ENCODE measurements at places on chromosomes 4 and X.

- no peak for DNase-seq
Observed at GRCh38 chr4:22653752-22654151, 39.0 kb upstream of the GBA3 start.

GRCh38 chr4:33054656-33055196 lies 2334.6 kb downstream of the PCDH7 start:
- DNase-seq: no peak

- peak; percentile 57 for DNase-seq
Observed at GRCh38 chrX:46704767-46705386, 54.0 kb downstream of the SLC9A7 start.

- DNase-seq: peak; percentile 80
Observed at GRCh38 chrX:151680805-151681204, 14.5 kb upstream of the PRRG3 start.

GRCh38 chr4:174983128-174983750 lies 65.1 kb downstream of the ADAM29 start:
- DNase-seq: no peak

GRCh38 chr4:2941138-2942036 lies 21.8 kb downstream of the NOP14 start:
- peak; percentile 54 for DNase-seq

DNA sequence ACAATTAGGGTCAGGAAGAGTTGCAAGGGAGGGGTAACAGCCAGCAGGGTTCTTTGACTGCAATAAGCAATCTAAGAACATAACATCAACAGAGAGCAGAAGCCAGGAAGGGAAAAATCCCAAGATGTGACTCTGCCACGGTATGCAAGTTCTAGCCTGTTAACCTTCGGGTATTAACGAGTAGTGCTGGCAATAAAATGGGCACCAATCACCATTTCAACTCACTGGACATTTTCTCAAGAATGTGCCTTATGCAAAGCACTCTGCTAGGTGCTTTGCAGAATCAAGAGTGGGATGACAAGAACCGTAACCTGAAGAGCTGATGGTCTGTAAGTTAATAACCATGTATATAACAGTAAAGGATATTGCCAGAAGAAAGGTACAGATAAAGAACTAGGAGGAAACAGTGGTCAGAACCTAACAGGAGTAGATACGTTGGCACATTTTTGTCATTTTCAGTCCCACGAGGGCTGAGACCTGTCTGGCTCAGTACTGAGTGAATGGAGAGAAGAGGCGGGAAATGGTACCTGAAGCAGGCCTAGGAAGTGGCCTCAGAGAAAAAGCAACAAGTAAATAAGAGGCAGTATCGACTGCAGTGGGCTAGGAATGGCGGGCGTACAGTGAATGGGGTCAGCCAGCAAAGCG lies 2.7 kb downstream of the ELOVL6 start:
- DNase-seq: no peak

DNA sequence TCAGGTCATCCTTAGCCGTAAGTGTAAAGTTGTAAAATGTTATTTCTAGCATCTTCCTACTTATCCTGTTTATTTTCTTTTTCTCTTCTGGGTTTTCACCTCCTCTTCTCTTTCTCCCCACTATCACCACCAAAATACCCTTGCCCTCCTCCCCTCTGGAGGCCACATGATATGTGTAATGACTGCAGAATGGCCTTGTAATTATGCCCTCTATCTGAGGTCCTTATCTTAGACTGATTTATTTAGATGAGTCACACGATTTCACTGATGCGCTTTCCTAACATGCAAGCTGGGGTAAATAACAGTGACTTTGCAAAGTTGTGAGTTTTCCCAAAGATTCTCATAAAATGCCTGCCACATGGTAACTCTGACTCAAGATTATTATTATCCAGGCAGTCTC lies 231.8 kb upstream of the GPRIN3 start:
- no peak for DNase-seq

GRCh38 chr4:7547368-7548040 lies 112.8 kb upstream of the PSAPL1 start:
- no peak for DNase-seq

DNA sequence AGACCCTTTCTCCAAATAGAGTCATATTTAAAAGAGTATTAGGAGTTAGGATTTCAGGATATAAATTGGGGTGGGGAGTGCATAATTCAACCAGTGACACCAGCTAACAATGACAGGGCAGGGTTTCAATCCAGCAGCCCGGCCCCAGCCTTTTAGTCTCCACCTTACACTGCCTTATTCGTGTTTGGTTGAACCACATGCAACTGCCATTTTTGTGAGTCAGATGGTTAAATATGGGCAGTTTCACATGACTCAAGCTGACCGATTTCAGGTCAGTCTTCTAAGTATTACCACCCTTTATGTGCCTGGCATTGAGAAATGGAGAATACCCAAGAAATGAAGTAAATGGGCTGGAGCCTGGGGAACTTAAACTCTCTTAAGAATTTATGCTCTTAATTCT lies 102.8 kb downstream of the STOX2 start:
- no peak for DNase-seq

GRCh38 chrX:17104433-17104832 lies 158.0 kb downstream of the REPS2 start:
- no peak for DNase-seq

- DNase-seq: no peak
Observed at GRCh38 chr4:24070117-24070516, 180.3 kb upstream of the PPARGC1A start.

GRCh38 chrX:139972113-139972512 lies 6.8 kb upstream of the CXorf66 start:
- no peak for DNase-seq

DNA sequence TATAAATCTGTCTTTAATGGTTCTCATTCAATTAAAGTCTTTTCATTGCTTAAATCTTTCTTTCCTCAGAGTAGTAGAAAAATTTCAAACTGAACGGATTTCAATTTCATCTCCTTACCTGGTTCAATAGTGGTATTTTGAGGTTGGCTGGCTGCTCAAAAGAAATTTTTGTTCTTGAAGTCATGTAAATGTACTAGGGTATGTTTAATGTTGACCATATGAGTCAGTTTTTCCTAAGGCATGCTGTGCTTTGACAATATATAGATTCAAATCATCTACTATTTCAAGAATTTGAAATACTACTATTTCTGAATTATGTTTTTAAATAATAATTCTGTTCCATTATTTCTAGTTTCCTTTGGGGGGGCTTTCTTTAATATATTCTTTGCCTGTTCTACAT lies 105.5 kb downstream of the PACRGL start:
- no peak for DNase-seq

GRCh38 chr4:181637186-181638105 lies 605.8 kb upstream of the TENM3 start:
- no peak for DNase-seq

DNA sequence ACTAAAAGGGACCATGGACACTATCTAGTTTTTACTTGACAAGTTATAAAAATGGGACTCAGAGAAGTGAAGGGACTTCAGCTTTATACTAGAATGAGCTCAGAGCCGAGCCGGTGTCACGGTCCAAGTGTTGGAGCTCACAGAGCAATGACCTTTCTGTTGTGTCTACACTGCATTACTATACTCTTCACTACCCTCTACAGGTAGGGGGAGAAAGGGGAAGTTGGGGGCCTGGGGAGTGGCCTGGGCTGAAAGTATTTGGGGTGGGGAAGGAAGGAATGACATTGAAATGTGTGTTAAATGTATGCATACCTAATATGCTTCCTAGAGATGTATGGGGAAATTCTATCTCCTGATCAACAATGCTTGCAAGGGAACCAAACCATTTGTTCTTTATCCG lies 48.8 kb upstream of the HHIP start:
- DNase-seq: no peak

DNA sequence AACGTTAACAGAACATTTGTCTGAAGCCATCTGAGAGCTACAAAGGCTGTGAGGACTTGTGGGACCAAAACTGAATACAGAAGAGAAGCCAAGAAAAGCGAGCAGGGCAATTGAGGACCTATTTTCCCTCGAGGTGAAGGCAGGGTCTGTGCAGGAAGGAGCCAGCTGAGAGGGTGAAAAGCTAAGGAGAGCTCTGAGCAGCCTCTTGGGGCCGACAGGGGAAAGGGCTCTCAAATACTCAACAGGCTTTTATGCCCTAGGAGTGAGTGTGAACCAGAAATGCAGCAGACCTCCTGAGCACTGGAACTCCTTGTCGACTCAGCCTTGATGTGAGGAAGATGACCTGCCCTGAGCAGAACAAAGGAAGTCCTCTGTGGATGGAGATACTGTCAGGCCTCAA lies 54.2 kb downstream of the C4orf50 start:
- DNase-seq: no peak

GRCh38 chrX:110051559-110051958 lies 48.6 kb downstream of the TMEM164 start:
- DNase-seq: no peak

GRCh38 chrX:71930298-71930697 lies 19.7 kb downstream of the NHSL2 start:
- DNase-seq: no peak

DNA sequence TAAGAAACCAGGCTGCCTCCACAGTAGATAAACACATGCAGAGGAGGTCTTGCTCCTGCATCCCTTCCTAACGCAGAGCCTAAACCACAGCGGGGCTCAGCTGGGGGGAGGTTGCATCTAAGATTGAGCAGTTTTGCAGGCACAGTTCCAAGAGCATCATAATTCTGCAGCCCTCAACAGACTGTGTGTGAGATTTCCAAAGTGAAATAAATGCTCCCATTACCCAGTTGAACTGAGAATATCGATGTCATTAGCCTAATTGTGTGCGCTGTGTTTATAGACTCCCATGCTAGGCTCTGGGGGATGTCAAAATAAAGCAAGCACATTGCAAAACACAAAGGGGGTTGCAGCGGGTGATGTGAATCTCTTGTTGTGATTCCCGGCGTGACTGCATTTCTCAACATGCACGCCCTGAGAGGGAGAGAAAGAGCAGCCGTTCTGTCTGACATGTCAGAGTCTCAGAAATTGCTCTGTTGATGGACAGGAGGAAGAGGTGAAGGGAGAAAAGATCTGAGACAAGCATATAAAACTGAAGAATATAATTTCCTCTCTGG lies 150.0 kb upstream of the PSAPL1 start:
- no peak for DNase-seq

GRCh38 chr4:77820649-77821561 lies 1.7 kb upstream of the CNOT6L start:
- no peak for DNase-seq

DNA sequence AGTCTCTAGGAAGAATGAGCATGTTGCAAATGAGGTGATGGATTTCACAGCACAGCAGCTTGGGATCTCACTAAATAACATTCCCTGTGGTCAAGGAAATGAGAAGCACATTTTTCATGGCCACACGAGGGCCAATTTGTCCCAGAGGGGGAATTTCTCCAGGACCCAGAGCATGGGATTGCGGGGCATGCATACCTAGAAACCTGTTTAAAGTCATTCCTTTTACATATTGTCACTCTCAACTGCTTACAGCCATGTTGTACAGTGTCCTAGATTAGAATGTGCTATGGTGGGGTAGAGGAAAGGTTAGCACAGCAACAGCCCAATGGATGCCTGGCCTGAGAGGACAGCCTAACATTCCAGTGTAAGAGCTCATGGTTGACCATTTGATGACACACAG lies 37.4 kb upstream of the NLGN4X start:
- no peak for DNase-seq

- no peak for DNase-seq
Observed at GRCh38 chrX:151899622-151900021, 13.1 kb upstream of the MAGEA4 start.

- no peak for DNase-seq
Observed at GRCh38 chr4:137425281-137425680, 107.0 kb downstream of the PCDH18 start.

DNA sequence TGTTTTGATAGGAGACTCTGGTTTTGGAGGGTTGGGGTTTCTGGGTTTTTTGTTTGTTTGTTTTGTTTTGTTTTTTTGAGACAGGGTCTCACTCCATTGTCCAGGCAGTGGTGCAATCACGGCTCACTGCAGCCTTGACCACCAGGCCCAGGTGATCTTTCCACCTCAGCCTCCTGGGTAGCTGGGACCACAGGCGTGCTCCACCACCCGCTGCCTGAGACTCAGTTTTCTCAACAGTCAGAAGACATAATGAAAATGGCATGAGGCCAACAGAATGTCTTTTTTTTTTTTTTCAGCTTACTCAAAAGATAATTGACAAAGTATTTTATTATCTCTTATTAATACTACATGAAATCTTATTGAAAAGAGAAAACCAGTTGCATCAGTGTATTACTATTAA lies 32.4 kb downstream of the TNIP2 start:
- no peak for DNase-seq

DNA sequence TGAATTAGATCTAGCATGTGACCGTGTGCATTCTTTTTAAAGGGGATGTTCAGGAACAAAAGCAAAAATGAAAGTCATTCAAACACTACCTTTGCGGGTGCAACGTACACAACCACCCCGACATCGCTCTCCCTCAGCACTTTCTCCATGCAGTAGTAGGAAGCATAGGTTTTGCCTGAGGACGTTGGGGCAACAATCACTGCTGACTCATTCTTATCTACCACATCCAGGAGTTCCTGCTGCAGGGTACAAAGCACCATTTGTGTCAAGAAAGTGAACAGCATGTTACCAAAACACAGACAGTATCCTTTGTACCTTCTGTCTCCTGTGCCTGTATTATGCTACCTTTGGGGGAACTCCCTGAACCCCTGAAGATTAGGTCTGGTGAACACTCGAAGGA lies 58.6 kb downstream of the DDX60L start:
- DNase-seq: no peak

GRCh38 chr4:19544446-19545125 lies 707.1 kb upstream of the SLIT2 start:
- no peak for DNase-seq

DNA sequence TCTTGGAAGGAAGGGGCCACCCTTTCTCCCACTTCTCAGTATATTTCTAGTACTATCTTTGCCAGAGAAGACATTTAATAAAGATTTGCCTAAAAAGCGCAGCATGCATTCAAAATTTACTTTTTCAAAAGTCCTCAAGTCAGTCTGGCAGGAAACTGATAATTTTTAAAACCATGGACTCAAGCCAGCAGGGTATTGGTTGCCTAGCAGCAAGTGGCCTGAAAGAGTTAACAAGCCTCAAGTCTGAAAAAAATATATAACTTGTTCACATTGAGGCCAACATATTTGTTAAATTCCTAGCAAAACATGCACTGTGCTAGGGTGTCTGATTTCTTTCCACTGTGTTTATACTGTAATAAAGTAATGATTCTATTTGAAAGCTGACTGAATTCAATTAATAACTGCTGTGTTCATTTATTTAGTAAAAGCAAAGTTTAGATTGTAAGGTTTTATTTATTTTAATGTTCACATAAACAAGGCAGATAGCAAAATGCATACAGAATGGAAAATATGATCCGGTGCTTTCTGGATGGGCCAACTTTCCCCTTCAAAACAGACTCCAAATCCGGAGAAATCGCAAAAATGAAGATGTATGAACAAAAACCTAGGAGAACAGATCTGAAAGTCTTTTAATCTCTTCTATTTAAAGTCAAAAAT lies 218.5 kb upstream of the FGF13 start:
- DNase-seq: no peak

DNA sequence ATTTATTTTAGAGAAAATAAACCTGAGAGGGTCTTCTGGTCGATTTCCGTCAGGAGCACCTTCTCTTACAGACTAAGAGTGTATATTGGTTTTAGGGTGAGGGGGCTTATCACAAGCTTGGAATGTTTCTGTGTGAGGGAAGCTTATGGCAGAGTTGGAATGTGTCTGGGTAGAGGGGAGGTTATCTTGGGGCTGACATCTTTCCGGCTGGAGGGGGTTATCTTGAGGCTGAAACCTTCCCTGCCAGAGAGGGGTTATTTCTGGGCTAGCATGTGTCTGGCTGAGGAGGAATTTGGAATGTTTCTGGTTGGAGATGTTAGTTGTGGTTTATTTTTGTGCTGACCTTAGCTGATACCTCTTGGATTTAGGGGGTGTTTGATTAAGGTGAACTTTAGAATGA lies 1312.1 kb downstream of the ADGRL3 start:
- DNase-seq: no peak
